Cortex of kidney (tissue), 1 donor: ENCODE measurements at places on chromosomes 3 and 15.

DNA sequence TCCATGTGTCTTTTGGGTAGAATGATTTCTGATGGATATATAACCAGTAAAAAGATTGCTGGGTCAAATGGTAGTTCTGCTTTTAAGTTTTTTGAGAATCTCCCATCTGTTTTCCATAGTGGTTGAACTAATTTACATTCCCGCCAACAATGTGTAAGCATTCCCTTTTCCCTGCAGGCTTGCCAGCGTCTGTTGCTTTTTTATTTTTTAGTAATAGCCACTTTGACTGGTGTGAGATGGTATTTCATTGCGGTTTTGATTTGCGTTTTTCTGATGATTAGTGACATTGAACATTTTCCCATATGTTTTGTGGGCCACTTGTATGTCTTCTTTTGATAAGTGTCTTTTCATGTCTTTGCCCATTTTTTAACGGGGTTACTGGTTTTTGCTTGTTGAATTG, 36.3 kb upstream of the MB21D2 start:
- DNase-seq, result no peak

GRCh38 chr15:86082619-86083380, 3.1 kb downstream of the AGBL1 start:
- DNase-seq, result no peak

GRCh38 chr3:72818092-72818773, 30.0 kb downstream of the SHQ1 start:
- no peak for DNase-seq

DNA sequence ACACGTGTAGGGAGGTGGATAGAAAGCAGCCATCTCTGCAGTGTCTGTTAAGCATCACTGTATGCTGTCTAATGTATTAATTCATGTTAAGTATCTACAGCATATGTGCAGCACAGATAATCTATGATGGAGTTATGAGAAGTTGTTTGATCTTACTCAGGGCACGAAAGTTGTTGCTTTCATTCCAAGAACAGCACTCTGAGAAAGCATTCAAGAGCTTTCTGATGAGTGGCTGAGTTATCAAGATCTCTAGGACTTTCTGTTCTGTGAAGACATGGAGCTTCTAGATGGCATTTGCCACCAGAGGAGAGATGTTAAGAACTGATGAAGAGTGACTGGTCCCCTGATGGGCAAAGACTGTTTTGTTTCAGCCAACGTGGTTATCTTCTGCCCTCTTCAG, 22.6 kb upstream of the TPRG1 start:
- DNase-seq, result no peak

- DNase-seq, result no peak
These were observed 38.5 kb downstream of the ARPP21 start for GRCh38 chr3:35677797-35678196.

GRCh38 chr3:170012683-170013400, 25.0 kb upstream of the GPR160 start:
- no peak for DNase-seq

DNA sequence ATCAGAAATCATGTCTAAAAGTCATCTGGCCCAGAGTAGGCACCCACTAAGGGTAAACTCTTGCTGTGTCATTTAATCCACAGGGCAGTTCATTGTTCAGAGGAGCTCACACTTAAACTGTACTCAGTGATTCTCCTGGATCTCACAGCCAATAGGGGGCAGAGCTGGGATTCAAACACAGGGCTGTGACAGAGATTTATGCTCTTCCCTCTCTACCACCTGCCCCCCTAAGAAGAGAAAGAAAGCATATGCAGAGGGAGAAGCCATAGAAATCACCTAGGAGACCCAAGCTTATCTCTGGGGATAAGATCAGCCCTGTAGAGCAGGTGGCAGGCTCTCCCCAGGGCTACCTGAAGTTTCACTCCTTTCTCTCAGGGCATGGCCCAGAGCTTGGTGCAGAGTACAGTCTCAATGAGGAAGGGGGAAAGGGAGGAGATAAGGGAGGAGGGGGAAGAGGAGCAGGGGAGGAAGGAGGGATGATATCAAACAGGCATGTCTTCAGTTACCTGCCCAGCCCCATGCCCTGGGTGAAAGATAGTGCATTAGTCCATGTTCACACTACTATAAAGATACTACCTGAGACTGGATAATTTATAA, 51.8 kb upstream of the ADPGK start:
- no peak for DNase-seq

GRCh38 chr3:195921334-195921791, 13.0 kb upstream of the TNK2 start:
- no peak for DNase-seq

DNA sequence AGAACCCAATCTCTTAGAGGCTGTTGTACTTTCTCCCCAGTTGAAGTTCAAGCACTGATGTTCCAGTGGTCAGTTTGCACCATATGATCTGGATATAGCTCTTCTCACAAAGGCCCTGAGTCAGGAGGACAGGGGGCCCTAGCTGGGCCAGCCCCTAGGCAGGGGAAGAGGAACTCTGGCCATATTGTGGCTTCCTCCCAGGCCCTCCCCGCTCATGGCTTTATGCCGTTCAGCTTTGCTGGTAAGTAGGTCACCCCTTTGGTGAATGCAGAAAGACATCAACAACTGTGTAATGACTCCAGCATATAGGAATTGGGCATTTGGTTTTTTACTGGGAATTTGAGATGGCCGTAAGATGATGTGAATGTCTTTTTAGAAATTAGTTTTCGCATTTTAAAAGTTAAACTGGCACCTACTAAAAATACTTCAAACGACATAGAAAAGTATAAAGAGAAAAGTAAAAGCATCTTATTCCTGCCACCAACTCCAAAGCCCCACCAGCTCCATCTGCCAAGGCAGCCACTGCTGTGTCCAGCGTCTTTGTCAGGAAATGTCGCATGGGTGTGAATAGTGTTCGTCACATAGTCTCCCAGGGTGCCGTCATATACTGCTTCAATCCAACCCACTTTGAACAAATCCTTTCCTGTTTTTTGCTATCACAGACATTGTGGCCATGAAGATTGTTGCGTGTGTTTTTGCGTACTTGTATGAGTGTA, 25.3 kb downstream of the CCR9 start:
- no peak for DNase-seq

DNA sequence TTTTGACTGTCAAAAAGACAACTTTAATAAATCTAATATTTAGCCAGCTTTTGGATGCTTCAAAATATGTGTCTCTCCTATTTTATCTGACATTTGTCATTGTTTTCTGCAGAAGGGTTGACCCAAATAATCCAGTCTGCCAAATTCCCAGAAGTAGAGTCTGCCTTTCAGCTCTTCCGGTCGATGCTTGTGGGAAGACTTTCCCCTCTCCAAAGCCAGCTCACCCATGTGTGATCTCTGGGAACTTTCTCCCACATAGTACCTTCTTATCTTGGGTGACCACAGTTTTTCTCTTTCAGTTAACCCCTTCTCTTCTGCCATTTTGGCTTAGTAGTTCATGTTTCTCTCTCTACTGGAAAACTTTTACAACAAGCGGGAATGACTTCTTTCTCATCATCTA, 94.1 kb downstream of the ASB7 start:
- DNase-seq, result no peak

DNA sequence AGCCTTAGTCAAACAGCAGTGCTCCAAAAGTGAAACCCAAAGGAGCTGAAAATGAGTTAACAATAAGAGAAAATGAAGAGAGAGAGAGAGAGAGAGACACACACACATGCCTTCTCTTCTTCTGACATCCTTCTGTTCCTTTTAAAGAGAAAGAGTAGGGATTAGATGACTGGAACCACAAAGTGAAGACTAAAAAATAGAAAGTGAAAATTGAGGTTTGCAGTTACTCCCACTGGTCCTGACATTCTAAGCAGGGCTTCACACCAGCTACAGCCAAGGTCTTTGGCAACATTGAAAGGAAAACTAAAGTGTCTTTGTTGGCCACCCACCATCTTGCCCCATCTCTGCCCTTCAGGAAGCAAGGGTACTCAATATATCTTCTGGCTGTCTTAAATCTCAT, 59.2 kb downstream of the USP50 start:
- no peak for DNase-seq

DNA sequence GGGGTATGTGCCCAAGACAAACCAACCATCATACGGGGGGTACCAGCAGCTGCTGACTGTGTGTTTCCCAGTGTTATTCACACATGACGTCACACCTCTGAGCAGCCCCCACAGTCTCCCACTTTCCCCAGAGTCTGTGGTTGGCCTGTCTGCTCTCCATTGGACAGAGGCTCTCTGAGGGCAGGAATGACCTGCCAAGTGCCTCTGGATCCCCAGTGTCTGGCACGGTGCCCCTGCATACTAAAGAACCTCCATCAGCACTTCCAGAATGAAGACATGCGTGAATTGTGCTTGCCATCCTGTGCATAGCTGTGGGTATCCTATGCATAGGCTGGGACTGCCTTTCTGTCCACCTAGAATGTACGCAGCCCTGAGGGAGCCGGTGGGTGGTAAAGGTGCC, 3.5 kb upstream of the CCDC9B start:
- no peak for DNase-seq

DNA sequence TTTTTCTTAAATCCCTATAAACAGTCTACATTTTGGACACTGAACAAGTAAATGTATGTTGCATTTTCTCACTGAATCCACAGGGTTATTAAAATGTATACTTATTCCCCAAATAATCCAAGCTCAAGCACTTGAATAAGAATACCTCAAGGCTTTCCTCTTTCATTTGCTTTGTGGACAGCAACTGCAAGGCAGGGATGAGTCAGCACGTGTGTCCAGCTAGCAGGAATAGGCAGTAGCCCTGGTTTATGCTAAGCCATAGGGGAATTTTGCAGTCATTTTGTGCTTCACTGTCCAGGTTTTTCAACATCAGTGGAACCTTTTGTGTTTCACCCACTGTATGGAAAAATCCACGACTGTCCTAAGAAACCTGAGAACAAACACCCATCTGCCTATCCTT, 96.7 kb upstream of the KCNMB2 start:
- DNase-seq, result no peak

- no peak for DNase-seq
These were observed 364.6 kb upstream of the AGTR1 start for GRCh38 chr3:148333091-148333490.

- no peak for DNase-seq
These were observed 32.5 kb downstream of the NAALADL2 start for GRCh38 chr3:174891524-174892203.

GRCh38 chr3:197350446-197350845, 52.0 kb upstream of the DLG1 start:
- DNase-seq, result no peak

DNA sequence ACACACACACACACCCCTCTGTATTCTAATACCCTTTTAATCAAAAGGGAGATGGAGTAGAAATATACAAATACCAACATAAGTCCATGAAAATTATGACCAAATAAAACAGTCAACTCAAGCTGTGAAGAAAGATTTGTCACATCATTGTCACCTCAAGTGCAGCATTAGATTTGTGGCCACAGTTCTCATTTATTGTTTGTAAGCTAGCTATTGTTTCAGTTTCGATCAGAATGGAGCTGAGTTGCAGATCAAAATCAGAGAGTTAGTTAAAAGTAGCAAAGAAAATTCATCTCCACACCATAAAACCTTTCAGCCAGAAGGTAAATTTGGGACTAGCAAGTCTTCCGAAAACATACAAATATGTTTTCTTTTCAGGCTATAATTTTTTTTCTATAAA, 267.7 kb upstream of the LMCD1 start:
- no peak for DNase-seq

- no peak for DNase-seq
These were observed 26.2 kb downstream of the SLC2A2 start for GRCh38 chr3:171000281-171000680.

DNA sequence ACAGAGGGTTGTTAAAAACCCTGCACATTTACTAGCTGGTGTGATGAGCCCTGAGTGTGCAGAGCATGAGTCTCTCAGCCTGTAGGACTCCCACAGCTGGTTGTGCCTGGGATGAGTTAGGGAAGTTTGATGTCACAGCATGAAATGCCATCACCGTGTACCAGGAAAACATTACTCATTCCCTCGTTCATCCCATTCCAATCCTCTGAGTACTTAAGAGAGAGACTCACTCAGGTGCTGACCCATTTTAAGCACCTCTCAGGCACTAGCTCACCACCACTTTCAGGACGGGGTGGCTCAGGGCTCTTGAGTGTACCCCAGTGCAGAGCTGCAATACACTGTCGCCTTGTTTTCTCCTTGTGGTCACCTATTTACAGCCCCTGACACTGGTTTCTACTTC, 18.7 kb downstream of the MGLL start:
- DNase-seq, result no peak

DNA sequence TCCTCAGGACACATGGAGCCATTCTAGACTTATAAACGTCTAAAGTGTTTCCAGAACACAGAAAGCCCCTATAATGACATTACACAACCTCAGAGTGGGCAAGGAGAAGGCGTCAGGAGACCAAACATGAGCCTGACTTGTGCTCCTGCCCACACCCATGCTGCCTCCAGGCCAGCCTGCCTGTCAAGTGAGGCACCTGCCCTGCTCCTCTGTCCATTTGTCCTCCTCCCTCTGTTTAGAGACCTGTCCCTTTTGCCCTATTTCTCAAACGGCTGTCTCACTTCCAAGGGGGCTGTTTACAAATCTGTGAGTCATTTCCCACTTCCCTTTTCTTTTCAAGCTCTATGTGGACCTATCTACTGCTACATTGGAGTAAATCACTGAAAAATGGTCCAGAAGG, 21.0 kb downstream of the ZDHHC3 start:
- no peak for DNase-seq

DNA sequence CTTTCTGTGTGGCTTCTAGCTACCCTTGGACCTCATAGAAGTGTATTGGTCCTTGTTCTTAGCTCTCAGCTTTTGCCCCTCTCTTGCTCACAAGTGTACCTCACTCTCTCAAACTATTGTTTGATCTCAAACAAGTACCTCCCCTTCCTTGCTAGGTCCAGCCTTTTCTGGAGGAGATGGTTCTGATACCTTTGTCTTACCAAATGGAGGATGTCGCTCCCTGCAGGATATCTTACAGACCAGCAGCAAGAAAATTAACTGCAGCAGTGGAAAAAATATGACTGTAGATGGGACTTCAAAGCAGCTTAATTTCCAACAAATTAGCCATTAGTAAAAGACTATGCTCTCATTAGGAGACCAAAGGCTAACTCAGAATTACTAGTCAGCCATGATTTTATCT, 388.1 kb upstream of the ROBO2 start:
- DNase-seq, result no peak
